Activated naive CD8-positive, alpha-beta T cell treated with anti-CD3 and anti-CD28 coated beads, Interleukin-2, amount 10 ng/mL, durations not matched to agents 7 days and 5 days (primary cell): ENCODE measurements at places on chromosomes 13 and 19. TPM values are rescaled to one million over a fixed set of nuclear protein-coding genes. Genes with fewer than 3 reads are reported as not detected.

The MIA gene
- 3.0 TPM for total RNA-seq

GRCh38 chr19:9883764-9884163, 48.6 kb downstream of the PIN1 start:
- H3K27ac ChIP-seq = no peak overlapping the region
- H3K4me1 ChIP-seq = no peaks in the 10 kb centered on the region
- DNase-seq = no peak
- H3K4me3 ChIP-seq = no peak overlapping the region

The NR1H2 gene
- total RNA-seq = 82.8 TPM

DNA sequence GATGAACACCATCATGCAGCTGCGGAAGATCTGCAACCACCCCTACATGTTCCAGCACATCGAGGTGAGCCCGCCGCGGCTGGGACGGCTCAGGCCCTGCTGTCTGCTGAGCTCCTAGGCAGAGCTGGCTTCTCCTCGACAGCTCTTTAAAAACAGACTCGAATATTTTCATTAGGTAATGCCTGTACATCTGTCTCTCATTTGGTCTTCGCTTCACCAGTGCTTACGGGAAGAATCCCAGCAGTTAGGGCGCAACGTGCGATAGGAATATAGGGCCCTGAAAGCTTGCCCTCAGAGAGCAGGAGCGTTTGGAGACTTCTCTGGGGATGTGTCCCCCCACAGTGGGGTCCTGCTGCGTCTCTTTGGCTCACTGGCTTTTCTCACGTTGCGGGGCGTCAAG, 63.8 kb upstream of the LDLR start:
- peaks cover 2% of the 10 kb centered on the region for H3K36me3 ChIP-seq
- no peaks in the 10 kb centered on the region for H3K27me3 ChIP-seq
- no peak for DNase-seq
- no peak overlapping the region for H3K4me3 ChIP-seq

The RINL gene
- total RNA-seq = 74.2 TPM

DNA sequence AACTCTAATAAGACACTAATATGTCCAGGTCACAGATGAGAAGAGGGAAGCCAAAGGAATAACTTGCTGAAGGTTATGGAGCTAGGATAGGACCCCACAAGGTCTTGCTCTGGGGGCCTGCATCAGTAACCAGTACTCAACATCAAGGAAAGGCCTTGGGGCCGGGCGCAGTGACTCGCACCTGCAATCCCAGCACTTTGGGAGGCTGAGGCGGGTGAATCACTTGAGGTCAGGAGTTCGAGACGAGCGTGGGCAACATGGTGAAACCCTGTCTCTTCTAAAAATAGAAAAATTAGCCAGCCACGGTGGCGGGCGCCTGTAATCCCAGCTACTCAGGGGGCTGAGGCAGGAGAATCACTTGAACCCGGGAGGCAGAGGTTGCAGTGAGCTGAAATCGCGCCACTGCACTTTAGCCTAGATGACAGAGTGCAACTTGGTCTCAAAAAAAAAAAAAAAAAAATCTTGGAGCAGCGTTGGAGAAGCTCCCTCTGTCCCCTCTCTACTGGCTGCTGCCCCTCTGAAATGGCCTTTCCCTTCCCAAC, 1.8 kb downstream of the LONP1 start:
- peak overlapping the region; percentile 95 for H3K27ac ChIP-seq
- H3K27me3 ChIP-seq = no peaks in the 10 kb centered on the region
- no peak for DNase-seq
- H3K4me3 ChIP-seq = peak overlapping the region; percentile 97
- peaks cover 20% of the 10 kb centered on the region for H3K4me1 ChIP-seq
- H3K36me3 ChIP-seq = peaks cover 23% of the 10 kb centered on the region

DNA sequence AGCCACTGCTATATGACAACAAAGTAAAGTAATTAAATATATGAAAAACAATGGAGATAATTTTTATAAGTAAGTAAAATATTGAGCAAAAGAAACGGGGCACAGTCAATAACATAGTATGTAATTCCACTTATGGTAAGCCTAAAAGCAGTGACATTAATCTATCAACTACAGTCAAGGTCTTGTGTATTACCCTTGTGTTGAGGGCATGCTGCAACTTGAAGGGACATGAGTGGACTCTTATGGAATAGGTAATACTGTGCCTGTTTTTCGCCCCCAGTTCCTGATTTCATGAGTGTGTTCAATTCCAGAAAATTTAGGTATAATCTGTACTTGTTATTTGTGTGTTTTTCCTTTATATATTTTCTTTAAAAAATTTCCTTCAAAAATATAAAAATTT, 201.3 kb upstream of the SLITRK6 start:
- H3K27me3 ChIP-seq = no peaks in the 10 kb centered on the region
- H3K27ac ChIP-seq = no peak overlapping the region
